ENCODE measurements at places on chromosomes 7 and 10. TPM values are rescaled to one million over a fixed set of nuclear protein-coding genes. Genes with fewer than 3 reads are reported as not detected.

TMEM72 gene
- not detected for total RNA-seq

BTRC gene
- total RNA-seq, result 12.6 TPM

NME8 gene
- not detected for total RNA-seq

OR2A5 gene
- total RNA-seq, result not detected

THSD7A gene
- total RNA-seq, result not detected

OGDHL gene
- 0.28 TPM for total RNA-seq

CALD1 gene
- total RNA-seq, result 176 TPM

EBLN1 gene
- not detected for total RNA-seq

VKORC1L1 gene
- 18.0 TPM for total RNA-seq

NOS3 gene
- 5.3 TPM for total RNA-seq

TUBB8 gene
- 0.07 TPM for total RNA-seq

ERVW-1 gene
- not detected for total RNA-seq

FAM25C gene
- total RNA-seq, result 0.92 TPM

FEZF1 gene
- total RNA-seq, result not detected

KCNIP2 gene
- total RNA-seq, result 0.44 TPM

CYP26C1 gene
- not detected for total RNA-seq

HMX2 gene
- not detected for total RNA-seq

GHRHR gene
- total RNA-seq, result not detected

RNF32 gene
- 0.68 TPM for total RNA-seq

NODAL gene
- total RNA-seq, result 0.14 TPM

ZNF479 gene
- not detected for total RNA-seq

CYP2C19 gene
- total RNA-seq, result not detected

ITGB8 gene
- total RNA-seq, result 12.3 TPM

ZNF804B gene
- not detected for total RNA-seq

PON1 gene
- not detected for total RNA-seq

NUTM2E gene
- 0.20 TPM for total RNA-seq

STEAP4 gene
- 0.03 TPM for total RNA-seq

TIMM23 gene
- 103 TPM for total RNA-seq

CHAT gene
- not detected for total RNA-seq

CASP2 gene
- total RNA-seq, result 23.9 TPM

VSTM4 gene
- not detected for total RNA-seq

EPHB4 gene
- total RNA-seq, result 94.3 TPM

BICC1 gene
- 2.0 TPM for total RNA-seq

LIPM gene
- total RNA-seq, result 0.11 TPM

CEP55 gene
- total RNA-seq, result 58.5 TPM

SUMF2 gene
- 97.4 TPM for total RNA-seq

CPA4 gene
- 65.2 TPM for total RNA-seq

AGBL3 gene
- 1.3 TPM for total RNA-seq

WNT2 gene
- total RNA-seq, result not detected

DRGX gene
- not detected for total RNA-seq

IPMK gene
- 4.5 TPM for total RNA-seq

NCF1 gene
- 0.32 TPM for total RNA-seq

CREB3L2 gene
- total RNA-seq, result 23.7 TPM

ADAMTS14 gene
- total RNA-seq, result 0.10 TPM

TMEM270 gene
- not detected for total RNA-seq

HTR7 gene
- total RNA-seq, result 15.0 TPM

HYAL4 gene
- total RNA-seq, result 0.17 TPM

CACNA2D1 gene
- 2.3 TPM for total RNA-seq

SLIT1 gene
- not detected for total RNA-seq

AP4M1 gene
- 20.0 TPM for total RNA-seq

All from foreskin keratinocyte (primary cell).